ENCODE measurements at places on chromosomes 1 and 21.
A peak's percentile ranks its signal among the peaks of the same experiment; 100 is the strongest.

DNA sequence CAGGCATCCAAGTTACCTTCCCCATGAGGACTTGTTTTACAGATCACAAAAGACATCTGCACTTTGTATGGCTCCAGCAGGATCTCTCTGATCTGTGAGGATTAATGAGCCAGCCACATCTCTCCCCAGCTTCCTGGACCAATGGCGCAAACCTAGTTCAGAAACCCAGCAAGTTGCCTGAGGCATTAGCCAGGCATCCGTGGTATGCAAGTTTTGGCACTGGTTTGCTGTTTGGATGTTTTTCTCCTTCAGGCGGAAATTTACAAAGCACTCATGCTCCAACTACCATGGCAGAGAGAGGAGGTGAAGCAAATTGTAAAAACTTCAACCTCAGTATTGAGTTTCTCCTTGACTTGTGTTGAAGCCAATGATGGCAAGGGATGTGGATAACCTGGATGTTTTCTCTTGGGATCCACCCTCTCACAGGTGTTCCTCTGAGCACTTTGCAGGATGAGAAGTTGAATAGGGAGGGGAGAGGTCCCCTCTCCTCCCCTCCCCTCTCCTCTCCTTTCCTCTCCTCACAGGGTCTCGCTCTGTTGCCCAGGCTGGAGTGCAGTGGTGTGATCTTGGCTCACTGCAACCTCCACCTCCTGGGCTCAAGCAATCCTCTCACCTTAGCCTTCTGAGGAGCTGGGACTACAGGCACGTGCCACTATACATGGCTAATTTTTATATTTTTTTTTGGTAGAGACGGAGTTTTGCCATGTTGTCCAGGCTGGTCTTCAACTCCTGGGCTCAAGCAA is 25.6 kb upstream of the ENO1 start:
- DNase-seq = no peak

DNA sequence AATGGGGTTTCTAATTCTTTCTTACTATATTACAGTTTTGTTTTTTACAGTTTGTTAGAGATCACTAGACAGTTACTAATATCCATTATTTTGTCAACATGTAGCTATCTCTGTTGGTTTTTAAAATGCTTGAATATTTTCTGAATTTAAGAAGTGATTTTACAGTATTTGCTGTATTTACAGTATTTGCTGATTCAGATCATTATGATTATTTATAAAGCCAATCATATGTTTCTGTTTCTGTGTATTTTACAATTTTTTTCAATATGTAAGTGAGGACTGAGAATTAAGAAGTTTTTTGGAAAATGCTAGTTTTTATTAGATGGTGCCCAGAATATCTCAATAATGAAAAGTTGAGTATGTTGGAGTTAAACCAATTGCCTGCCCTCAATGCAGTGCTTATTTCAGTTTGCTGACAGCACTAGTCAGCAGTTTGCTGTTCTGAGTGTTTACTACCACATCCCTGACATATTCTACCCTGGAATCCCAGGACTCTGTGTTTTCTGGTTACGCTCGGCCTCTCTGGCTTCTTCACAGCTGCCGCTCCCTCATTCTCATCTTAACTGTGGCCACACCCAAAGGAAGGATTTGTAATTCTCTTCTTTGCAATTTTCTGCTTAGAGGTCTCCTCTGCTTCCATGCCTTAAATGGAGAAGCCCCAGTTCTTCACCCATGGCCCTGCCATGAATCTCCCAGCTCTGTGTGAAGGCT is 68.0 kb upstream of the BACH1 start:
- DNase-seq = no peak

GRCh38 chr21:28627261-28627660 is 365.4 kb downstream of the LTN1 start:
- no peak for DNase-seq

- DNase-seq = no peak
Observed at GRCh38 chr1:197910120-197910991, 6.8 kb upstream of the LHX9 start.

DNA sequence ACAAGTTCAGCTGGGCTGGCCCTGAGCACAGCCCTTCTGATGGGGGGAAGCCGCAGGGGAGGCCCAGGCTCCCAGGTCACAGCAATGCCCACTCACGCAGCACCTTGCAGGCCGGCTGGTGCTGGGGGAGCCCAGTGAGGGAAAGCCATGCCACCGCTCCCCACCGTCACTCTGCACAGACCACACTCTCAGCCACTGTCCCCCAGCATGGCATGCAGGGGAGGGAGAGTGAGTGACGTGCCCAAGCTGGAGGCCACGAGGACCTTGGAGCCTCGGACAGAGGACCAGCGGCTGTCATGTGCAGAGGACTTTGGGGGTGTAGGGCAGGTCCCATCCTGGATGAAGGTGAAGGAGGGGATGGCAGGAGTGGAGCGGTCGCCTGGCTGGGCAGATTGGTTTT is 25.1 kb downstream of the SLC45A1 start:
- no peak for DNase-seq

DNA sequence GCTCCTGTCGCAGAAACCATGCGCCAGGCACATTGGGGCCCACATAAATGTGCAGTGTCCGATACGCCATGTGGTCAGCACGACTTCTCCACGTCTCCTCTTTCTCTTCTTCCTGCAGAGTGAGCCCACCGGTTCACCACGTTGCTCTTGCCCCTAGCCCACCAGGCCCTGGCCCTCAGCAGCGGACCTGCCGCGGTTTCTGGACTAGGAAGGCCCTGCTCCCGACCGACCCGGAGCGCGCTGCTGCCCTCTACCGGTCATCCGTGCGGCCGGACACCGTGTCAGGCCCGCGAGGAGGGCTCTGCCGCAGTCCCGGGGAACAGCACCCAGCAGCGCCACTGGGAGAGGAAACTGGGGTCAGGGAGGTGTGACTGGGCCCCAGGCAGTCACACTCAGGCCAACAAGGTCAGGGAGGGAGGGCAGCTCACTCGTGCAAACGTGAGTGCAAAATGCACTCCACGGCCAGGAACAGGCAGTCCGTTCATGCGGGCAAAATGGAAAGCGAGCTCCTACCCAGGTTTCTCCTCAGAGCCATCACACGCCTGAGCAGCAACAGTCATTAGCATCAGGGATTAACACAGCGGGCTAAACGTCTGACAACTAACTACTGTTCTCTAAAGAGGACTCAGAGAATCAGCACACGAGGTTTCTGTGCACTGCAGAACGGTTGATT is 13.7 kb downstream of the TLR5 start:
- DNase-seq = peak; percentile 80

All from left forelimb (tissue), 1 donor.